ENCODE measurements at places on chromosomes 2 and 18.

GRCh38 chr2:238927746-238928519, 80.0 kb downstream of the TWIST2 start:
- DNase-seq: no peak

- no peak for DNase-seq
Measured at GRCh38 chr2:128563348-128563687, 244.7 kb upstream of the HS6ST1 start.

- DNase-seq: no peak
Measured at GRCh38 chr2:65687614-65688013, 255.2 kb upstream of the SPRED2 start.

DNA sequence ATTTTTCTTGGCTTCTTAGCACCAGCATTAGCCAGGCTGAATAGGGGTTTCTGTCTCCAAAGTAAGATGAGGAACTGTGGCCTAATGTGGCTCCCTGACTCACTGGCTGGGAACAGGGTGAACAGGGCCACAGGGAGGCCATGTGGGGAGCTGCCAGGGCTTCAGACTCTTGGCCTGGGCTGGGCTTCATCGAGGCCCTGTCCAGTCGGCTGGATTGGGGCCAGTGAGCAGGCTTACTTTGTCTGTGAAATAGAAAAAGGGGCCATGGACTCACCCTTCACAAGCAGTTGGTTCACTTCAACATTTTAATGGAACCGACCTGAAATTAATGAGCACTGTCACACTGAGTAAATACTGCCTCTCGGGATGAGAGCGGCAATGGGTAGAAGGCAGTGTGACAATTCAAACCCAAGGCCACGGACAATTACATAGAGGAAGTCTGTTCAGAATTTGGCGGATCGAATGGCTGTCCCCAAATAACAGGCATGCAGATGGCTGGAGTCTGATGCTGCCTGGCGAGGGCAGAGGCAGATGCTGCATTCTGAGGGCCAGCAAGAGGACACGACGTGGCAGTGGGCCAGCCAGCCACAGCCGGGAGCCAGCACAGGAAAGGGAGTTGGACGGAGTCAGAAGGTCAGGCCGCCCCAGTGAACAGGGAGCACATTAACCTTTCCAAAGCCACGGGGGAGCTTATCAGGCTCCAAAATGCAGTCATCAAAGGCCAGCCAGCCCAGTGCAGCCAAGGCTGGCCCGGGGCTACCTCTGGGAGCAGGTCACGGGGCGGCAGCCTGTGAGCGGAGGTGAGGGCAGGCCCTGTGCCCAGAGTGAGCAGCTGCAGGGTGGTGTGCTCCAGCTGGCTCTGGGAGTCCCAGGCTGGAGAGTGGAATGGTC, 146.6 kb upstream of the REV1 start:
- no peak for DNase-seq

- peak; percentile 16 for DNase-seq
Measured at GRCh38 chr2:8427211-8427610, 254.6 kb upstream of the ID2 start.

GRCh38 chr2:40457837-40458236, 5.9 kb upstream of the SLC8A1 start:
- no peak for DNase-seq
